Colonic mucosa (tissue), 4 donors: ENCODE measurements at places on chromosomes 12 and 14.

- no peaks in the 10 kb centered on the region for H3K27me3 ChIP-seq
- DNase-seq, result no peak
- H3K4me1 ChIP-seq, result no peaks in the 10 kb centered on the region
Observed at GRCh38 chr12:92193846-92194245, 48.2 kb upstream of the BTG1 start.

- no peak overlapping the region for H3K27ac ChIP-seq
- H3K4me3 ChIP-seq, result no peak overlapping the region
- DNase-seq, result no peak
- peaks cover 8% of the 10 kb centered on the region for H3K36me3 ChIP-seq
- no peaks in the 10 kb centered on the region for H3K4me1 ChIP-seq
Observed at GRCh38 chr14:105007593-105008264, 13.2 kb downstream of the CDCA4 start.

DNA sequence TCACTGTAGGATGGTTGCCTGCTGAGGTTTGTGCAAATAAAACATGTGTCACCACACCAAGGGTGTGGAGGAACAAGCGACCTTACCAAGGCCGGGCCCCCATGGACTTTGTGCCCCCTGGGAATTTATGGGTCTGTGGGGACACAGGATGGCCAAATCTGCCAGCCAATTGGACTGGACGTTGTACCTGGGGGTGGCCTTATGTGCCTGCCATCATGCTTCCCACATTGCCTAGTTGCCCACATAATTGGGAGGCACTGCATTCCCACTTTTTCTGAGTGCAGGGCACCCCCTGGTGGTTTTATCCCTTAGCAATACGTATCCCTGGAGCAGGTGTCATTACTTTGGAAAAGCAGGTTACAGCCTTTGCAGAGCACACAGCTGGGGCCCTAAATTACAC is 92.6 kb upstream of the TMPO start:
- H3K4me1 ChIP-seq, result no peaks in the 10 kb centered on the region
- no peaks in the 10 kb centered on the region for H3K27me3 ChIP-seq
- no peak overlapping the region for H3K27ac ChIP-seq

- H3K36me3 ChIP-seq, result peaks cover 16% of the 10 kb centered on the region
- H3K27ac ChIP-seq, result no peak overlapping the region
- H3K4me3 ChIP-seq, result no peak overlapping the region
- DNase-seq, result no peak
- no peaks in the 10 kb centered on the region for H3K27me3 ChIP-seq
- no peaks in the 10 kb centered on the region for H3K4me1 ChIP-seq
Observed at GRCh38 chr12:133203344-133204263, 22.3 kb downstream of the ZNF268 start.

GRCh38 chr12:7460375-7461259 is 16.7 kb upstream of the CD163L1 start:
- H3K4me3 ChIP-seq, result no peak overlapping the region
- no peaks in the 10 kb centered on the region for H3K4me1 ChIP-seq
- H3K27ac ChIP-seq, result no peak overlapping the region
- no peaks in the 10 kb centered on the region for H3K27me3 ChIP-seq
- no peaks in the 10 kb centered on the region for H3K36me3 ChIP-seq
- peak; percentile 54 for DNase-seq

- DNase-seq, result no peak
- H3K4me1 ChIP-seq, result no peaks in the 10 kb centered on the region
- no peak overlapping the region for H3K4me3 ChIP-seq
- no peaks in the 10 kb centered on the region for H3K36me3 ChIP-seq
- no peak overlapping the region for H3K27ac ChIP-seq
Observed at GRCh38 chr14:23024612-23025075, 10.1 kb downstream of the PSMB5 start.

DNA sequence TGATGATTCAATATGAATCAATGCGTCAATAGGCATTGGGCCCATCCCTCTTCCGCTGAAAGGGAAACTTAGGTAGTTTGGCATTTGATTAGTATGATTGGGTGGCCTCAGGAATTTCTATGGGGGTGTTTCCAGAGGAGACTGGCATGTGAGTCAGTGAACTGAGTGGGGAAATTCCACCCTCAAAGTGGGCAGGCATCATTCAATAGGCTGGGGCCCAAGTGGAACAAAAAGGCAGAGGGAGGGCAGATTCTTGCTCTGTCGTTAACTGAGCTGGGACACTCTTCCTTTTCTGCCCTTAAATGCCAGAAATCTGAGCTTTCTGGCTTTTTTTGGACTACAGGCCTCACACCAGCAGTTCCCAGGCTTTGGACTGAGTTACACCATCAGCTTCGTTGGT is 373.5 kb downstream of the RPS29 start:
- no peaks in the 10 kb centered on the region for H3K27me3 ChIP-seq
- H3K36me3 ChIP-seq, result no peaks in the 10 kb centered on the region
- H3K27ac ChIP-seq, result no peak overlapping the region
- no peak overlapping the region for H3K4me3 ChIP-seq
- H3K4me1 ChIP-seq, result no peaks in the 10 kb centered on the region

GRCh38 chr12:124293286-124294003 is 1.4 kb upstream of the RFLNA start:
- no peaks in the 10 kb centered on the region for H3K36me3 ChIP-seq
- no peak overlapping the region for H3K27ac ChIP-seq
- H3K4me3 ChIP-seq, result no peak overlapping the region
- H3K27me3 ChIP-seq, result no peaks in the 10 kb centered on the region

DNA sequence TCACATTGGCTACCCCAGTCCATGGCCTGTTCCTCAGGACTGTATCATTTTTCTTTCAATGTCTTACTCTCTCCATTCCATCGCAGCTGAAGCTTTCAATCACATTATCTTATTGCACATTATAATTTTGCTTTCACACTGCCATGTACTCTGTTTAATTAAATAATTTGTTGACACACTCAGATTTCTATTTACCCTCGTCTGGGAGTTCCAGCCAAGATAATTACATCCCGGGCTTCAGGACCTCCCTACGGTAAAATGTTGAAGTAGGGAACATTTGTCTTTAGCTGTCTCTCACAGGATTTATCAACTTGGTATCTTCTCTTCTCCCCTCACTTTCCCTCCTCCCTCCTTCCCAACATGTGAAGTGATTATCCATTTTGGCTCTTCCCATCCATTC is 177.2 kb upstream of the RASSF8 start:
- H3K27ac ChIP-seq, result no peak overlapping the region
- DNase-seq, result no peak
- no peak overlapping the region for H3K4me3 ChIP-seq
- no peaks in the 10 kb centered on the region for H3K4me1 ChIP-seq
- no peaks in the 10 kb centered on the region for H3K36me3 ChIP-seq

DNA sequence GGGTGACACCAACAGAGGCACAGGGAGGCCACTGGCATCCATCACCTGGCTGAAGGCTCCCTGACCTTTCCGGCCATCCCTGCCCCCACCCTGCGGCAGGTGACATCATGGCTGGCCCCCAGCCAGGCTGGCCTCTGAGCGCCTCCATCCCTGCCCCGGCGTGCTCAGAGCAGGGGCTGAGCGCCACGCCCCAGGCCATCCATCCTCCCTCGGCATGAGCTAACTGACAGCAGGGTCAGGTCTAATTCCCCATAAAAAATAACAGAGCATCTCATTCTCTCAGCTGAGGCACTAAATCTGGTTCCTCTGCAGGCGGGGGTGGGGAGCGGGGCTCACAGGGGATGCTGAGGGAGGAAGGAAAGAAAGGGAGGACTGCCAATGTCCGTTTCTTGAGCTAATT is 50.7 kb downstream of the PRIMA1 start:
- no peak overlapping the region for H3K4me3 ChIP-seq
- no peaks in the 10 kb centered on the region for H3K27me3 ChIP-seq
- no peak for DNase-seq
- no peak overlapping the region for H3K27ac ChIP-seq
- no peaks in the 10 kb centered on the region for H3K4me1 ChIP-seq

DNA sequence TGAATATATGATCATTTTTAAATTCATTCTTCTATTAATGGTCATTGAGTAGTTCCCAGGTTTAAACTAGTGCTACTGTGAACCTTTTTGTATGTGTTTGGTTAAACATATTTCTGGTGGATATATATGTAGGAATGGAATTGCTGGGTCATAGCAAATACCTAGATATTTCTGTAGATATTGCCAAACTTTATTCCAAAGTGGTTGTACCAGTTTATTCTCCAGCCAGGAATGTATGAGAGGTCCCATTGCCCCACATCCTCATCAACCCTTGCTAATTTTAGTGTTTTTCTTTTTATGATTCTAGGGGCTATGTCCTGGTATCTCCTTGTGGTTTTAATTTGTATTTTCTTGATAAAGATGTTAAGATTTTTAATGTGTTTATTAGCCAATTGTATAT is 3.1 kb downstream of the VEZT start:
- H3K27me3 ChIP-seq, result no peaks in the 10 kb centered on the region
- no peak overlapping the region for H3K4me3 ChIP-seq
- no peak overlapping the region for H3K27ac ChIP-seq
- no peak for DNase-seq

DNA sequence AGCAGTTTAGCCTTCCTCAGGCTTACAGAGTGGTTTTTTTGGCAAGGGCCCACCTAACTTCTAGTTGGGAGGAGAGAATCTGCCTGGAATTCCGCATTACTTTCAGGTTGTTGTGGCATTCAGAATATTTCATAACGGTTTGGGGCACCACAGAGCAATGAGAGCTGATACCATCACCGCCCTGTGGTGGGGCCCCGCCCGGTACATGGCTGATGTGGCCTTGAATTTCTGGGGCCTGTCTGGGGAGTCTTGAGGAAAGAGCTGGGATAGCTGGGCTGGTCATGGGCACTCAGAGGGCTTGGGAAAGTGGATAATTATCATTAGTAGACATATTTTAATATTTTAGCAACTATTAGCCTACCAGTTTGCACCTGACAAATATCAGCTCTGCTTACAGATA is 4.2 kb downstream of the TESPA1 start:
- H3K27ac ChIP-seq, result no peak overlapping the region
- H3K27me3 ChIP-seq, result no peaks in the 10 kb centered on the region

GRCh38 chr12:42663621-42664020 is 74.1 kb upstream of the PRICKLE1 start:
- no peak overlapping the region for H3K4me3 ChIP-seq
- DNase-seq, result no peak
- no peaks in the 10 kb centered on the region for H3K36me3 ChIP-seq
- H3K4me1 ChIP-seq, result no peaks in the 10 kb centered on the region
